Activated T-cell treated with anti-CD3 and anti-CD28 coated beads, Interleukin-2, amount 50 U/mL, for 48 hours (primary cell): ENCODE measurements at places on chromosomes 13 and 19.

DNA sequence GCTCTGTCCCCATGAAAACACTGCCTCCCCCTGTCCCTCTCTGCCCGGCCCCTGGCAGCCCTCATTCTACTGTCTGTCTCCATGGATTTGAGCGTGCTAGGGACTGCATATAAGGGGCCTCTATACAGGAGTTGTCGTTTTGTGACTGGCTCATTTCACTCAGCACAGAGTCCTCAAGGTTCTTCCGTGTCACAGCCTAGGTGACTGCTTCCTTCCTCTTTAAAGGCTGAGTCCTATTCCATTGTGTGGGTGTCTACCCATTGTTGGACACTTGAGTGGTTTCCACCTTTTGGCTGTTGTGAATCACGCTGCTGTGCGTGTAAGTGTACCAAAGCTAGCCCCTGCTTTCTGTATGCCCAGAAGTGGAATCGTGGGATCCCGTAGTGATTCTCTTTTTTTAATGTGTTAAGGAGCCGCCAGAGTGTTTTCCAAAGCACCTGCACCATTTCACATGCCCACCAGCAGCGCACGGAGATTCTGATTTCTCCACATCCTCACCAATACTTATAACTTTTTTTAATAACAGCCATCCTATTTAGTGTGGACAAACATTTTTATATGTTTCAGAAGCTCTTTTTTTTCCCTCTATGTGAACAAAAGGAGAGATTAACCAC, 116.7 kb downstream of the COL4A2 start:
- DNase-seq: no peak

DNA sequence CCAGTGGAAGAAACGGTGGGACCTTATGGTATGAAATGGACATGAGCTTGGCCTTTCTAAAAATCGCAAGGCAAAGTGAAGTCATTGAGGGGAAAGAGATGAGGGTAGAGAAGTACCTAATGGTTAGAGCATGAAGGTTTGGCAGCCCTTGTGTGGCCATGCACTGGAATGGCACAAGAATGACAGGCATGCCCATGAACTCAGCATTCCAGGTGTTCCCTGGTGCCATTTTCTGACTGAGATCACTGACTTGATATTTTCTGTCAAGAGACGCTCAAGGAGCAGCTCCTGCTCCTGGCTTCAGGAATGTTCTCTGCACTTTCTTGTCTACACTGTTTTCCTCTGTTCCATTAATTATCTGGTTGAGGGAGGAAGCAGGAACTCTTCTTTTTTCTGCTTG, 225.0 kb upstream of the SLC10A2 start:
- DNase-seq: no peak

DNA sequence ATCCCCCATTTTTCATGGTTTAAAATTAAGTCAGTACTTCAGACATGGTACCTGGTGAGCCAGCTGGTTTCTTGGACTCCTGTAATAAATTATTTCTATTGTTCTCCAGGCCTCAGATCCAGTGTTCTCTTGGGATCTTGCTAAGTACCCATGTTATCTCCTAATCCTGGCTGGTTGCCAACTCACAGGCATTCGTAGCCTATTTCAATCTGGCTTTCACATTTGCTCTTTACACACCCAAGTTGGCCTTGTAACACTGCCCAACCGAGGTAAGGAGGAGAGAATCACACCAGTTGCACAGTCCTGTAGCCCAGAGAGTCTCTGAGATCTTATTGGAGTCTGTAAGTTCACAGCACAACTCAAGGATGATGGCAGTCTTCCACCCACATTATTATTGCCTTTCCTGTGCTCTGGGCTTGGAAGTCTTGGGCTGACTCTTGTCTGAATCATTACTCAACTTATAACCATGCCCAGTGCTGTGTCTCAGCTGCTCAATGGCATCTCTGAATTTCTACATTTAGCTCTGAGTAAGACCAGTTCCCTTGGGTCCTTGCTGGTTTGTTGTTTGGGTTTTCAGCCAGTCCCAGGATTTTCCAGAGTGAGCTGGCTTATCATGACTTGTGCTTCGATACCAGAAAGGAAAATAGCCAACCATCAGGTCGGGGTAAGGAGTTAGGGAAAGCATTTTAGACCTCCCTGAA, 76.6 kb upstream of the KLF12 start:
- DNase-seq: no peak

GRCh38 chr13:114212158-114212495, 22.6 kb upstream of the CDC16 start:
- no peak for DNase-seq

GRCh38 chr13:38766799-38767198, 79.9 kb downstream of the FREM2 start:
- DNase-seq: no peak

DNA sequence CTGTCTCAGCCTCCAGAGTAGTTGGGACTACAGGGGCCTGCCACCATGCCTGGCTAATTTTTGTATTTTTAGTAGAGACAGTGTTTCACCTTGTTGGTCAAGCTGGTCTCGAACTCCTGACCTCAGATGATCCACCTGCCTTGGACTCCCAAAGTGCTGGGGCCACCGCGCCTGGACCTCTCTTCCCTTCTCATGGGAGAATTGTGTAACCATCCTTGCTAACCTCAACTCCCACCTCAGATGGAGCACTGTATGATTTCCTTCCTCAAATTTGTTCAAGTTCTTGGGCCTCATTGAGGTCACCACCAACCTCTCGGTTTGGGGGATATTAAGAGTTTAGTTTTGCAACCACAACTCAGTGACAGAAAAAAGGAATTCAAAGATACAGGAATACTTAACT, 10.7 kb downstream of the LILRA5 start:
- DNase-seq: no peak

DNA sequence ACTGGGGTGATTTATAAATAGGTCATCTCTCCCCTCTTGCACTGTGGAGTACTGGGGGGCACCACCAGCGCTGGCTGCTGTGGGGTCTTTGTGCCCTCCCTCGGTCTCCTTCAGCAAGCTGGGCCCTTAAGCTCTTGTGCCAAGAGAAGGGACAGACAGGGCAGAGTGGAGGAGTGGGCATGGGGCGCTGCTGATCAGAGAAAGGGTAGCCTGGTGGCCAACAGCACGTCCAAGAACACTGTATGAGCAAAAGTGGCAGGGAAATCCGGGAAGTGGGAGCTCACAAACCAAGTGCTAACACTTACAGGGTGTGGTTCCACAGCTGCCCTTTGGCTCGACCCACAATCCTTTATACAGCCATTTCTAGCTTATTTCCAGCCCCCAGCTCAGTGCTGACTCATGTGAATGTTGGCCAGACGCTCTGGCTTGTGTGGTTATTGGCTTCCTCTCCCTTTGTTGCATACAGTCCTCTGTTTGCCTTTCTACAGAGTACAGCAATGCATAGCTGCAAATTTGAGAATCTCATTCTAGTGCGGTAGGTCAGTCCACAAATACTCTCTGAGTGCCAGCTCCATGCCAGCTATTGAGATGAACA, 298.8 kb downstream of the SHISA2 start:
- DNase-seq: no peak

GRCh38 chr19:43957891-43958290, 6.9 kb downstream of the ZNF221 start:
- no peak for DNase-seq

GRCh38 chr13:114131583-114132418, 622 bp downstream of the RASA3 start:
- DNase-seq: no peak

DNA sequence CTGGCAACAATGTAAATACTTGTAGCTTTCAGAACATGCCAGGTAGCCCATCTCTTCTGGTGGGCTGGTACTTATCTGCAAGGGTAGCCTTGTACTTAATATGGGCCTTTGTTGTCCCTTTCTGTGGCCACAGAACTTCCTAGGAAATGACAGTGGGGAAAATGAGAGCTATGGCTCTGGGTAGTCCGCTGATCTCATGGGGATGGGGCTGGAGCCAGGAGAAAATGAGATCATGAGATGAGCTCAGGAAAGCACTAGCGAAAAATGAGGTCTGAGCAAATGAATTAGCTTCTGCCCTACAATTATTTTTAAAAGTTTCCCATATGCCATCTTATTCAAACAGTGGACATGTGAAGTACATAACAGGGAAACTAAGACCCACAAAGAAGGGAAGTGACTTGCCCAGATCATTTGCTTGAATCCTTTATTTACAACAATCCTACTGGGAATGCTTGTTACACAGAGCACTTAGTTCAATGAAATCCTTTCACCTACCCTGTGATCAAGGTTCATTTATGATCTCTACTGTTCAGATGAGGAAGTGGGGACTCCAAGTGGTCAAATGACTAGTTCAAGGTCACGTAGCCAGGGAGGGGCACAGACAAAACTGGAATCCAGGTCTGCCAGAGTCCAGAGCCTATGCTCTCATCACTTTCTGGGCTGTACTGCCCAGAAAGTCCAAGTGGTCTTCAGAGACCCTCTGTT, 87.1 kb downstream of the PTPRS start:
- DNase-seq: no peak
